NCI-H524 (cell line): ENCODE measurements at places on chromosomes 1 and 21.
A peak's percentile ranks its signal among the peaks of the same experiment; 100 is the strongest.

DNA sequence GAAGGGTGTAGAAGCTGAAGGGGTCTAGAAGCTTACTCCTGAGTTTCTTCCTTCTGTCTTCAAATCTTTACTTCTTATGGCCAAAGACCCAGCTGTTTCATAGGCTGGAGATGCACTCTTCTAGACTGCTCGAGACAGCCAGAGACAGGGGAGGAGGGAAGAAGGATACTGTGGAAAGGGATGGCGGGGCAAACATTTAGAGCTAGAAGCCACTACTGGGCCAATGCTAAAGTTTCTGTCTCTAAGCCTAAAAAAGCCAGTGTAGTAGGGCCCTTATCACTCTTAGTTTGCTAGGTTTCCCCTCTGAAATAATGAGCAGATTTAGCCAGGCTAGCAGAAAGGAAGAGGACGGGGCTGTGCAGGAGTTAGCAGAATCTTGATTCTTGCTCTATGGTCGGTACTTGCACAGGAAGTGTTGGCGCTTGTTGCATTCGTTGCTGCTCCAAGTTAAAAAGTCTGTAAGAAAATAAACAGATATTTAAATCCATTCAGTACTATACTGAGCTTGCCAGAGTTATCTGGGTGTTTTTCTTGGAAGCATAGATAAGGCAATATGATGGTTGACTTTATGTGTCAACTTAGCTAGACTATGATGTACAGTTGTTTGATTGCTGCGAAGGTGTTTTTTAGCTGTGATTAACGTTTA, 16.9 kb downstream of the REG4 start:
- no peak for DNase-seq

- no peak for DNase-seq
Observed at GRCh38 chr1:2132222-2133038, 62.1 kb downstream of the FAAP20 start.

DNA sequence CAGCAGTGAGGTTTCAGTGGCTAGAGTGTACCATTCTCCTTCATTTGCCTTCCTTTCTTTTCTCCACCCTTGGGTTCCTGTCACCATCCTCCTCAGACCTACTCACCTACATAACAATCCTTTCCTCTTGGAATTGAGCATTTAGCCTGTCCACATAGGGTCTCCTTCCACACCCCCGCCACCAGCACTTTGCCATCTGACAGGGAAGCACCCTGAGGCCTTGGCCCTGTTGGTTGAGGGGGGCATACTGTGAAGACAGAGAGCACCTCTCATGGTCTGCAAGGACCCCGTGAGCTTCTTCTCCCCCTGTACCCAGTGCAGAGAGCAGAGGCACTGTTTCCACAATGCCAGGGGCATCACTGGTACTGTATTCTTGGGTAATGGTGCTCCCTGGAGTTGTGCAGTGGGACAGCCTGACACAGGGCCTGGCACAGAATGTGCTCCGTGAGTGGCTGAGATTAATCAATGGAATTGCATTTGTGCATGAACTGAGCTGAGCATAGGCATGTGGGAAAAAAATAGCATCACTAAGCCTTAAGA, 14.9 kb upstream of the SLC5A9 start:
- DNase-seq, result no peak

DNA sequence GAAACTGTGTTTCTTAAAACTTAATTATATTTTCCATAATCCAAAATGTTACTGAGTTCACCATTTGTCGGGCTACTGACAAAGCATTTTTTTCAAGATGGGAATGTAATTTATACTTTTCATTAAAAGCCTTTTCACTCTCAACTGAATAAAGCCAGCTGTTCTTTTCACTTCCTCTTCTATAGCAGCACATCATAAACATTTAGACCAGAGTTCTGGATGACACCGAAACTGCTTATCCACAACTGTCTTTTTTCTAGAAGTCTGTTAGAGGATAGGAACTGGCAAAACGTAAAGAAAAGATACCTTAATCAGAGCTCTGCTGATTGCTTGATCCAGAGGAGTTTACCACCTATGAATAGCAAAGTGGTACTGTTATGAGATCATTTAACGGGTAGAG, 594.7 kb downstream of the ADGRL2 start:
- DNase-seq, result no peak

GRCh38 chr1:179094818-179095217, 12.9 kb downstream of the TOR3A start:
- no peak for DNase-seq

DNA sequence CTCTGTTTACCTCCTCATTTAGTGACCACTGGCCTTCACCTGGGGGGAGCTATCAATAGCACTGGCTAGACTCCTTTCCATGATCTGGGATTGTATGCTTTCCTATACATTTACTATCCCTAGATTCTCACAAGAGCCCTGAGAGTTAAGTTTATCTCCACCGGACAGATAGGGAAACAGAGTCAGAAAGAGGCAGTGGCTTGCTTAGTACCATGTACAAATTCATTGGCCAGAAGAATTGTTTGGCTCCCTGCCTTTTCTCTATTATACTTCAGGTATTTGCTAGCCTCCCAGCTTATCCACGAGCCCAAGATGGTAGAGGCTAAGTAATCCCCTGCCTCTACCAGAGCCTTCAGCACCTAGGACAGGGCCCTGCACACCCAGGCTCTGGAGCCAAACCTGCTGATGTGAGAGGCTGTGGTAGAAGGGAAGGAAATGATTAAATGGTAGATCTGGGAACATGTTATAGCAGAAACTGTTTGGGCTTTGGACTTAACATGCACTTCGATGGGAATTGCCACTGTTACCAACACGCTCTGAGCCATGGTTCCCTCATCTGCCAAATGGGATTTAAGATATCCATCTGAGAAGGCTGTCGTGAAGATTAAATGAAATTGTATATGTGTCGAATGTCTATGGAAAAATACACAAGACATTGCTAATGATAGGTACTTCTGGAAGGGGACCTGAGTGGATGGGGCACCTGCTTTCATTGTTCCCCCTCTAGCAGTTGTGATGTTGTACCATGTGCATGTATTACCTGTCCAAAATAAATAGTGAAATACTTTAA, 3.1 kb upstream of the BLACAT1 start:
- DNase-seq, result peak; percentile 47

GRCh38 chr1:227774051-227774731, 39.0 kb downstream of the SNAP47 start:
- no peak for DNase-seq

- peak; percentile 47 for DNase-seq
Observed at GRCh38 chr1:229058729-229059128, 212.2 kb upstream of the RAB4A start.

DNA sequence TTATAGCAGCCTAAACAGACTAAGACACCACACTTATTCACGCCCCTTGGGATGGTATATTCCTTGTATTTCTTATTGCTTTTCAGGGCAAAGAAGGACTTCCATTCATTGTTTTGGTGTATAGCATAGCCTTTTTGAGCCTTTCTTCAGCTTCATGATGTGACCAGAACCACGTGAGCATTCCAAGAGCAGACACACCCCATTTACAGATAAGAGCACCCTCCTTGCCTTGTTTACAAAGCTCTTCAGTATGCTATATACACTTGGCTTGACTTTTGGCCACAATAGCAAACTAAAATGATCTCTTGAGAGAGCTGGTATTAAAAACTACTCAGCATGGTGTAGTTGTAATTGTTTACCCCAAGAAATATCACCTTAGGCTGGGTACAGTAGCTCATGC, 78.7 kb downstream of the PIK3R3 start:
- DNase-seq, result no peak

GRCh38 chr1:68624233-68624632, 127.4 kb upstream of the DEPDC1 start:
- DNase-seq, result no peak

DNA sequence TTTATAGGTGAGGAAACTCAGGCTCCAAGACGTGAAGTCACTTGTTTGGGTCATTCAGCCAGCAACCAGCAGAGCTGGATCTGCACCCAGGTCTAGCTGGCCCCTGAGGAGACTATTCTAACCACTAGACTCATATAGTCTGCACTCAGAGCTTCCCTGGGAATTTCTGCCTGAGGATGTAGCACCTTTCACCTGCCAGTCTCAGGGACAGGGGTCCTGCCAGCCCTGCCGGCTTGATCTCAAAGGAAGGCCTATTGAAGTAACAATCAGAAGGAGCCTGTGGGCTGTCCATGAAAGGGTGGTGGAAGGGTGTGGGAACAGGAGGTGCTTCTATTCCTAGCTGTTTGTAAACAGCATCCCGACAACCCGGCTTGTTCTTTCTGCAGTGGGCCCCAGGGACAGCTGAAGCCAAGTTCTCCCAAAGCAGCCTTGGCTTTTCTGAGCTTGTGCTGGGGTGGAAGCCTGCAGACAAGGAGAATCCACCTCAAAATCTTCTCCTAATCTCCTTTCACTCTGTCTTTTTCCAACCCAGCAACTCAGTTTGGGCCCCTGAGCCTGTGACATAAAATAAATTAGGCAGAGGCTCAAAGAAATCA, 7.8 kb downstream of the LMOD1 start:
- no peak for DNase-seq

DNA sequence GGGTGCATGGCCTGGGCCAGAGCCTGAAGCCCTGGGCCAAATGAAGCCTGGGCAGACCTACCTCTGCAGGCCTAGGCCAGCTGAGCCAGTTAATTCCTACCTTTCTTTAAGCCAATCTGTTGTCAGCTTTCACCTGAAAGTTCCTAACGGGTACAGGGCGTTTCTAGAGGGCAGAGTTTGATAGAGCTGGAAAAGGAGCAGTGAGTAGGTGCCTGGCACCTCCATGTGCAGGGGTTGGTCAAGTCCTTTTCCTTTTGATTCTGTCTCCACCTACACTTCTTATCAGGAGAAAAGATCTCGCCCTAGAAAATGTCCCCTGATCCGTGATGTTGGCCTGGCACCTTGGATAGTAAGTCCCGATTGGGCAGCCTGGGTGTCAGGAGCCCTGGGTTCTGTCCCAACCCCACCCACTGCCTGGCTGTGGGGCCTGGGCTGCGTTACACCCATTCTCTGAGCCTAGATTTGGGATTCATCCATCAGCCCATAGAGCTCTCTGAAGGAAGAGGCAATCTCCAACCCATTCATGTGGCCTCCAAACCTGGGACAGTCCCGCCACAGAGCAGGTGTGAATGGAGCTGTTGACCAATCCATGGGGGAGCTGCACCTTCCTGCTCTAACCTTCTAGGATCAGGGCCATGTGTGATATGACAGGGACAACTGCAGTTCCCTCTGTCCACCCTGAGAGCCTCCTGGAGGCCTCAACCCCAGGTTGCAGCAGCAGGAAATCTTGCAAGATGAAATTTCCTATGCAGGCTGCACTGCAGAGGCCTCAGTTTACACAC, 304.3 kb downstream of the MATN1 start:
- DNase-seq, result no peak

DNA sequence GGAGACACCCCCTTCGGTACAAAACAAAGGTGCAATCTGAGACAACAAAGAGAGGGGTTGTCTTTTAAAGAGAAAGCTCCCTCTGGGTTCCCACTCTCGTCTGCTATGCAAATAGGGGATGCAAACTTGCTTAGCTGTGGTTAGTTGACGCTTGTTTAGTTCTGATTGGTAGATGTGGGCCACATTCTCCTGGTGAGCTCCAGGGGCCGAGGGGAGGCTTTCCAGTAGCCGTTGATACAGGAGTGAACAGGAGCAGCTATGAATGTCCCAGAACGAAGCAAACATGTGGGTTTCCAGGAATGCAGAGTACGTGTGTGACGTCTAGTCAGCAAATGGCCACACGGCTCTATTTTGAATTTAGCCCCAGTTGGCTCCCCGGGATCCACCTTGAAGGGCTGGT, 14.7 kb downstream of the TFF2 start:
- no peak for DNase-seq

DNA sequence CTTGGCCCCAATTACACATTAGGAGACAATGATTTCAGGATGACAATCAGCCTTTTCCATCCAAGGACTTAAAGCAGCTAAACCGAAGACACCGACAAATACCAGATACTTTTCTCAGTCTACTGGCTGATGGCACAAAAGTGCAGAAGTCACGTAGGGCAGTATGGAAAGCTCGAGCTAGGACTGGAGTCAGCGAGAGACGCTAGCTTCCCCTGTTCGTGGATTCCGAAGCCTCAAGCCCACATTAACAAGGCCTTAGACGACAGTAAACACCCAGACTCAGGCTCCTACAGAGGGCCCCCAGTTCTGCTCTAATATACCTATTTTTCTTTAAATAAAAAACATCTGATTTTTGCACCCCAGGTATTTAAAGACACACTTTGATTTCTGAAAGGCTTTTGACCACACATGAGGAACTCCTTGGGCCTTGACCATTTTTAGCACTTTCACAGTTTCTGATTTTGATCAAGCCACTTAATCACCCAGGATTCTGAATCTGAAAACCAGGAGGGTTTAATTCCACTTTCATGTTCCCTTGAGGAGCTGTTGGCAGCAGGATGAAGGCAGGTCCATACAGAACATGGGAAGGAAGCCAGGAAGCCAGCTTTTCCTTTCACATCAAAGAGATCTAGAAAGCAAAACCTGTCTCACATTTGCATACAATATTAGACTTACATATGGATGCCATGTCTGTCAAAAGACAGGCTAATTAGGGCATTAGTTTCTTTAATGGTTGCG, 204.1 kb downstream of the GABPA start:
- DNase-seq, result no peak

- no peak for DNase-seq
Observed at GRCh38 chr1:202843081-202843480, 32.3 kb downstream of the PCAT6 start.

GRCh38 chr1:171427852-171428471, 57.4 kb upstream of the PRRC2C start:
- DNase-seq, result no peak

DNA sequence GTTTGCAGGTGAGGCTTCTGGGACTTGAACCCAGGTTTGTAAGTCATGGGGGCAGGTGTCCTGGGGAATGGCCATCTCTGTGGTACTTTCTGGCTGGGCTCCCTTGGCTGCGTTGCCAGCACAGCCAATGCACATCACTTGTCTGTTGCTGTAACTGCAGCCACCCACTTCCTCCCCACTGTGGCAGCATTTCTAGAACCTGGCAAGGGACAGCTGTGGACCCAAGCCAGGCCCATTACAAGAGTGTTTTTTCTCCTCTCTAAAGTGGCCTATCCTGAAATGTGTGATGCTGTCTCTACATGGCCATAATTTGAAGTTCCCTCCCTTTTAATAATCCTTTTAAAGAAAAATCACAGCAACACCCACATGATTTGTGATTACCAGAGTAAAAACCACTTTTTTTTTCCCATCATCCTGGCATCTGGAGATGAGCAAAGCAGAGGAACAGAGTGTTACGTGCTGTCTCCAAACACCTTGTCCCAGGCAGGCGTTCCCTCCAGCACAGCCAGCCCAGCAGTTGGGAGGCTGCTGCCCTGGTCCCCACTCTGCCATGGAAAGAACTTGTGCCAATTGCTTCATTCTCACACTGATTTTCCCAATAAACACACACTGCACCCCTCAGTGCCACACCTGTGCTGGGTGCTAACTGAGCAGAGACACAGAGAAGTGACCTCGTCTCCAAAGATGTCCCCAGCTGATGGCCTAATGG, 360.6 kb upstream of the USP24 start:
- DNase-seq, result no peak

DNA sequence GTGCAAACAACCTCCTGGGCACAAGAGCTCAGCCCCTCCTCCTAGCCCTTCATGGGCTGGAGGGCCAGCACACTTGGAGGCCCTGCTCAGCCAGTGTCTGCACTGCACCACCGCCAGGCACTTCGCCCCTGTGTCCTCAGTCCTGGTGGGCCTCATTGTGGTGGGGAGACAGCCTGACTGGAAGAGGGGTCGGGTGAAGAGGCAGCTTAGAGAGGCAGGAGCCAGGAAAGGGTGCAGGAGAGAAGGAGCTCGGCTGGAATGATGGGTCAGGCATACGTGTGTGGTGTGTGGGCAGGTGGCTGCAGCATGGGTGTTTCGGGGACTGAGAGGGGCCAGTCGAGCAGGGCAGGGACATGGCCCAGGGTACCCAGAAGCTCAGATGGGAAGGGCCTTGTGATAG, 4.1 kb downstream of the WNT3A start:
- DNase-seq, result no peak
